ENCODE measurements at places on chromosomes 7 and 10.
A peak's percentile ranks its signal among the peaks of the same experiment; 100 is the strongest.

DNA sequence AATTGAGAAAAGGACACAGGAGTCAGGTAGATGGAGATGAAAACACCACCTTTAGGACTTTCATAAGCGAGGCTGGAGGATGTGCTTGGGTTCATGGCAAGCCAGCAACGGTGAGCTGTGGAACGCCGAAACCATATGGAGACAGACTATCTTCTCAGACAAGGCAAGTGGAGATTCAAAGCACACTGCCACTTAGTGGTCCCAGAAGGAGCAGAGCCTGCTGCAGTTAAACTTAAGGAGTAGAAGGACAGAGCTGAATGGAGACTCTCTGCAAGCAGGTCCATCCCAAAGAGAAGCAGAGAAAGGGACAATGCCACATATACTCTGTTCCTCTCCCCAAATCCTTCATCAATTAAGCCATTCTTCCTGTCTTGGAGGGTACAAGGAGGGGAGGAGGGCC is 236.3 kb upstream of the HABP2 start:
- DNase-seq, result no peak

DNA sequence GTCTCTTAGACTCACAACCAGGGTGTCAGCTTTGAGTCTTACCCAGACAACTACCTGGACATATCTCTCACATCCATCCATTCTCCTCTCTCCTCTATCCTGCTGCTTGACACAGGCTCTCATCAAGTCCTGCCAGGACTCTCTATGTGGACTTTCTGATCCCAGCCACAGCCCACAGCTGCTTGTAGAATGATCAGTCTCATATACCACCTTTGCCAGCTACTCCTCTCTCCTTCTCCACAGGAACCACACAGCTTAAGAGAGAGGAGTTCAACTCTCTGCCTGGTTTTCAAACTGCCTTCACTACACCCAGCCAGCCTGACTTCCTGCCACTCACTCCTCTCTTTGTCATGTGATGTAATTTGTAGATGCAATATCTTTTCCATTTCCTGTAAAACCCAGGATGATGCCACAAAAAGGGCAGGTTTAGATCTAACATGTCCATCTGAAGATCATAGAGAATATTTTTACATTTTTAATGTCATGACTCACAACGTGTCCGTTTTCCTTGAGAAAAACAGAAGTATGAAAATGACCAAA is 154.0 kb downstream of the RAB11FIP2 start:
- DNase-seq, result no peak

DNA sequence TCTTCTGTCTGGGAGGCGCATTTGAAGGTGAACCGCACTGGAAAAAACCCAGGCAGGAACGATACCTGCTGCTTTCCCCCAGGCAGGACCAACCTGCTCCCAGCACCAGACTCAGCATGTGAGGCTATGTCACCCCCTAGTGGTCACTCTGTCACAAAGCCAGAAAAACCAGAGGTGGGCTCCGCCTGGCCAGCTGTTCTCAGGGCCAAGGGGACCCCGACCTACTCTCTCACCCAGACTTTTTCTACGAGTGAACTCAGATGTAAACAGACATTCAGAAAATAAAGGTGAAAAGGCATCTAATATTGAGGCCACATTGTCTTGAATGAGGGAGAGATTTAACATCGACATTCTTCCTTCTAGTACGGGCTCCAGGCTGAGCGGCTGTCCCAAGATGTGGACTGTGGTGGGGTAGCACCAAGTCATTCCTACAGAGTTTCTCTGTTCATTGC is 117.3 kb downstream of the PRKAG2 start:
- DNase-seq, result peak; percentile 70

GRCh38 chr7:69018200-69018599 is 580.1 kb upstream of the AUTS2 start:
- no peak for DNase-seq

- no peak for DNase-seq
These were observed 24.5 kb upstream of the RHOBTB1 start for GRCh38 chr10:60968504-60968903.

- no peak for DNase-seq
These were observed 25.6 kb upstream of the SOSTDC1 start for GRCh38 chr7:16491148-16491547.

DNA sequence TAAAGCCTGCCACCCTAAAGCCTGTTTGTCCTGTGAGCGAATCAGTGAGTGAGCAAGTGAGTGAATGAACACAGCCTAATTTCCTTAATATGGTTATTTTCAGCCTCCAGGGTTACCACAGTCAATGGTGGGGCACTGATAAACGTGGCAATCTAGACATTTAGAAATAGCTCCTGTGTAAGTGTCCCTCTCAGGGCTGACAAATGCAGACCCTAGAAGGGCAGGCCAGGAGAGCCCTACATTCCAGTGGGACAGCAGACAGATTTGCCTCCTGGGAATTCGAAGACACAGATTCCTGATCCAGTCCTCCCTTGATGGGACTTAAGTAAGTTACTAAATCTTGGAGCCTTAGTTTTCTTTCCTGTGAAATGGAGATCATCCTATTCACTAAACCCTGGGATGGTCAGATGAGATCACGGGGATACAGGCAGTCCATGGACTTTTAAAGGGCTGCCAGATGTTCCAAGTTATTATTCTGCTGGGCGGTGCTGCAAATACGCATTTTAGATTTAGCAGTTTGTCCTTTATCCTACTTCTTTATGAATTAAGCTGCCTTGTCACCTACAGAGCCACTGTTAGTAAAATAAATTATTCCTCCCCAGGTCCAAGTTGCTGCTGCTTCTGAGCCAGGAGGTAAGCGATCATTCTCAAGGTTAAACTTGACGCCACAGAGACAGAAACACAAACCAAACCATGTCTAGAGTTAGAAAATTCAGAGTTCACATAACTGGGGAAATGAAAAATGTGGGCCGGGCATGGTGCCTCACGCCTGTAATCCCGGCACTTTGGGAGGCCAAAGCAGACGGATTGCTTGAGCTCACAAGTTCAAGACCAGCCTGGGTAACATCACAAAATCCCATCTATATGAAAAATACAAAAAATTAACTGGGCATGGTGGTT is 54.8 kb upstream of the TM9SF3 start:
- DNase-seq, result no peak

GRCh38 chr7:5214641-5215040 is 24.6 kb downstream of the WIPI2 start:
- no peak for DNase-seq

DNA sequence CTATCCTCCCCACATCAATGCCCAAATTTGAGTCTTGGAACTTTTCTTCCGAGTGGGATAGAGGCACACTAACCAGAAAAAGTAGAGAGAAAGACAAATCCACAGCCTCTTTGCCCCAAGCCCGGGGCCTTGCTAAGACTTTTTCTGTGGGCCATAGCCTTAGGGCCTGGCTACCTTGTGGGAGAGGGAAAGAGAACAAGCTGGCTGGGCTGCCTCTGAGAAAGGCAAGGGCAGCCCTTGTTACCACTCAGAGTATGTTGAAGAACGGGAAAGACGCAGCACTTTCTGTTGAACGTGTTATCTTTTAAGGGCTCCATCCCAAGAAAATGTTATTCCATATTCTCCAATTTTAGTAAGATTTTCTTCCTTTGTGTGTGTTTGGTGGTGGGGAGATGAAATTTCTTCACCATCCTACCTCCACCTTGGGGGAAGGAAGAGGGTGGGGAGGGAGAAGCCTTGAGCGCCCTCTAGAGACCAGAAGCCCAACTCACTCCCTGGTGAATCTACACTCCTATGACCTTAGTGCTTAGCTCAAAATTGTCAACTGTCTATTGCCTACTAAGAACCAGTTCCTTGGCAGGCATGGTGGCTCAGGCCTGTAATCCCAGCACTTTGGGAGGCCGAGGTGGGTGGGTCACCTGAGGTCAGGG is 3.9 kb upstream of the NRF1 start:
- DNase-seq, result no peak

- DNase-seq, result no peak
These were observed 139.3 kb downstream of the GLI3 start for GRCh38 chr7:42097752-42098151.

DNA sequence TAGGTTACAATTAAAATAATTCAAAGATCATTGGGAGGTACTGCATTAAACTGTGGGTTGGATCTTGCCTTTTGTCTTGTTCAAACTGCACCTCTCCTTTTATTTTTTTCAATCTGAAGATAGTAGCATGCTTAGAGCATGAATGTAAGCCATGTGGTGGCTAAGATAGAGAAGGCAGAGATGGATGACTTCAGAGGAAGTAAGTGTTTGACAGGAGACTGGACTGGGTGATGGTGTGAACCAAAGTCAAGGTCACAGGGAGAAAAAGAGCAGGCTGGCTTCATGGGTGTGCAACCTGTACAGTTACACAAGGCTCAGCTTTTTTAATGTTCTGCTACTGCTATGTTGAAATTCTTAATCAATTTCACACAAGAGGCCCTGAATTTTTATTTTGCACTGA is 85.6 kb downstream of the ZEB1 start:
- DNase-seq, result no peak

- no peak for DNase-seq
These were observed 352 bp upstream of the ZNF485 start for GRCh38 chr10:43605850-43606322.

DNA sequence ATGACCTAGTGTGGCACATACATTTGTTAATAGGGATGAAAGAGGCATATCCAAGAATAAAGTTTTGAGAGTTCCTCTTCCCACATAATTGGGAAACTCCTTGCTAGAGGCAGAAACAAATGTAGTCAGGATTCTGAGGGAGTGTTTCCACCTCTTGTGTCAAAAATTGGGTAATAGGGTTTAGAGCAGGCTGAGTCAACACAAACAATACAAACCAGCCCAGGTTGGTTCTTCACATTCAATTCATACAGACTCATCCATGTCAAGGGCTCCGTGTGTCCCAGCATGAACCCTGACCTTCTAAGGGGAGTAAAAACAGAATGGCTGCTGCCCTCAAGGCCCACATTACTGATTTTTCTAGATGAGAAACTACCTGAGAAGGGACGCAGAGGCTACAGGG is 75.3 kb downstream of the GLI3 start:
- no peak for DNase-seq

GRCh38 chr10:68492118-68492517 is 20.3 kb upstream of the DNA2 start:
- no peak for DNase-seq

GRCh38 chr7:33044986-33045385 is 17.6 kb downstream of the NT5C3A start:
- DNase-seq, result no peak

DNA sequence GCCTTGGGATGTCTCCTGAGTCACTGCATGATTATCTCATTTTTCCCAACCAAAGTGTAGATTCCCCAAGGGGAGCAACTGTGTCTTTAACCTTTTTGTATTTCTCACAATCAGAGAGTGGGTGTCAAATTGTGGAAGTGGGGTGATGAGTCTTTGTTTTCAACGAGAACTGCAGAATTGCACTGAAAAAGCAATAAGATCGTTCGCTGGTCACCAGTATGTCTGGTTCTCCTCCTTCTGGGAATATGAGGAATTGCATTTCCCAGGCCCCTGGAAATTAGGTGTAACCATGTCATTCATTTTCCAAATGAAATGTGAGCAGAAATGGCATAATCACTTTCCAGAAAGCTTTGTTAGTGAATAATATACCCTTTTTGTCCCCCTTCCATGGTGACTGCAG is 326.9 kb downstream of the GPAM start:
- DNase-seq, result no peak

- DNase-seq, result no peak
These were observed 334.4 kb downstream of the CALN1 start for GRCh38 chr7:72077786-72078185.

GRCh38 chr10:5293691-5294550 is 70.8 kb upstream of the UCN3 start:
- peak; percentile 53 for DNase-seq

DNA sequence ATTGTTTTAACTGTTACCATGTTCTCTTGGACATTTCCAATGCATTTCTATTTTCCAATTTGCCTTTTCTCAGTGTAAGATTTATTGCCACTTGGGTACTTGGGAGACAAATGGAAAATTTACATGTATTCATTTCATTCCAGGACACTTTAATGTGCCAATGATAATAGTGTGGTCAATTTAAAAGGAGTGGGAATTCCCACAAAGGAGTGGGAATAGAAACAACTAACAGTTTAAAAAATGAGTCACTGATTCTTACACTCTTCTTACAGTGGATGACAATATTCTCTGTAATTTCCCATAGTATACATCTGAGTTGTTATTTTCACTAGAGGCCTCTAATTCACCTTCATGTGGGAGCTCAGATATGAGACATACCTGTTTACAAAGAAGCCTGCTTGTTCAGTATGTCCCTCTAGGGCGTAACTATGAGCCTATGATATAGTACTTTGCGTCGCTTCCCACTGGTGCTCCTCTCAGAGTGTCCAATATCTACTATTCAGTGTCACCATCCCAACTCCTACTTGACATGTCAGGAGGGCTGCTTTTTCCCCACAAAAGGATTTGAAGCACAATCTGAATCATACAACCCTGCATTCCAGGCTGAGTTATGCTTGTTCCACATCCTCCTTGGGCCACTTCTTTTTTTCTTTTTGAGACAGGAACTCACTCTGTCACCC is 301.3 kb downstream of the PHTF2 start:
- DNase-seq, result no peak

Measured in right kidney (tissue), 9 donors.